Putamen (tissue), 1 donor: ENCODE measurements at places on chromosomes 12 and 14.

GRCh38 chr14:100147181-100147631 lies 12.2 kb downstream of the DEGS2 start:
- DNase-seq = no peak

- DNase-seq = no peak
These were observed 46.0 kb upstream of the BMP4 start for GRCh38 chr14:54002653-54003052.

- DNase-seq = no peak
These were observed 17.3 kb downstream of the BAZ1A start for GRCh38 chr14:34857689-34858449.

DNA sequence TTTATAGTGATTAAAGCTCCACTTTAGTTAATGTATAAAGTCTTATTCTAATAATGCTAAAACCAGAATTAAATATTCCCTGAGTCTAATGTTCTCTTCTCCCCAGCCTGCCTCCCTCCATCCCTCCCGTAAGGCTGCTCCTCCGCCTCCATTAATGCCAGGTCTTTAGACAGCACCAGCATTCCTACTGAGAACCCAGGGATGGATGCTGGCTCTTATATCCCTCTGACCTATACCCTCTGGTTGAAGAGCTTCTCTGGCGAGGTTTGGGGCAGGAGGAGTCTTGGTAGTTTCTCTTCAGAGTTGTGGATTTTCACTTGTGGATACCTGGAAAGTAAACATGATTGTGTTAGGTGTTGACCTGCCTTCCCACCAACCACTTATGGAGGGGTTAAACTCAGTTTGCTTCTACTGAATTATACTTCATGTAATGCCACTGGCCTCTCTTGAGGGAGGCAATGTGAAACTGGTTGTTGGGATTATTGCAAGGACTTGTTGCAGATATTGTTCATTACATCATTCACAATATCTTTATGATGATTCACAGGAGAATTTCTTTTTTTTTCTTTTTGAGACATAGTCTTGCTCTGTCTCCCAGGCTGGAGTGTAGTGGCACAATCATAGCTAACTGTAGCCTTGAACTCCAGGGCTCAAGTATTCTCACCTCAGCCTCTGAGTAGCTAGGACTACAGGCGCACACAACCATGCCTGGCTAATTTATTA lies 11.1 kb upstream of the SMAGP start:
- no peak for DNase-seq

DNA sequence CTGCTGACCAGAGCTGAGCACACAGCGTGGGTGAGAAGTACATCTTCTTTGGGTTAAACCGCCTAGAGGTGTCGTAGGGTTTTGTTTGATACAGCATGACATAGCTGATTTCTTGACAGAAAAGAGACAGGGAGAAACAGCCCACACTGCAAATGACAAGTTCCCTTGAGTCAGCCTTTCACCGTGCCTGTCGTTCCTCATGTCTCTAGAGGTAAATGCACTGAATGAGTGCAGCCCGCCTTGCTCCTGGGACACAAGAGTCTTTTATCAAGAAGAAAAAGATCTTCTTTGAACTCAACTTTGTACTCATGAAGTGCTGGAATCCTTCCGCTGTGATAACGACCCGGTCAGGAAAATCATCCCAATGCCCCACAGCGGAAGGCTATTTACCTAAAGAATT lies 77.6 kb downstream of the TMEM132D start:
- DNase-seq = peak; percentile 67

DNA sequence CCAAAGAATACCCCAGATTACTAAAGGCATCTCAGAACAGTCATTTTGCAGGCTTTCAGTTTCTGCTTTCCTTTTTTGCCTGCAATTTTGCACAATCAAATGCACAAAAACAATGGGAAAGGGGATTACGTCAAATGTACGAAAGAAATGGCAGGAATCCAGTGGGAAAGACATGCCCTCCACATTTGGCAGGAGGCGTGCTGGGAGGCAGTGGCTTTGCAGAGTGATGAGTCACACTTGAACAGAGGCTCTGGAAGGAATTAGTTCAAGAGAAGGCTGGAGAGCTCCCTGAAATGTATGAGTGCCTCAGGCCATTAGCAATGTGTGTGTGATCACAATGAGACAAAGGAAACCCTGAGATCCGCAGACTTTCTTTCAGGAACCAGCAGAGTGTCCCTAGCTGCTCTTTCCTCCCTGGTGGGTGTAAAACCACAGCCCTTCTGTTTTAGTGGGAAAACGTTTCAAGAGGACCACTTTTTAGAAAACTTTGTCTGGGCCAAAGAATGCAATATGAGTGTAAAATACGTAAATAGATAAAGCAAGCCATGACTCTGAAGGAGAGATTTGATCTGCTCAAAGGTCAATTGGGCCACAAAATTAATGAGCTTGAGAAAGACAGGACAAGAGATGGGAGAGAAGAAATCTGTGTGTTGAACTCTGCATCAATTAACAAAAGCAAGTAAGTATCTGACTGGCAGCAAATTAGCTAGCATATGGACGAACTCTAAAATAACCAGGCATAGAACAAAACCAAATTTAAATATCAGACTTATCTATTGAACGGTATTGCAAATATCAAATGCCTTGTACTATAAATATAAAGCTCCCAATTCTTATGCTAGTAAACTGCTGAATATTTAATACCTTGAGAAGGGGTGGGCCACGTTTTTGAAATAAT lies 155.4 kb upstream of the PDE3A start:
- DNase-seq = peak; percentile 78

DNA sequence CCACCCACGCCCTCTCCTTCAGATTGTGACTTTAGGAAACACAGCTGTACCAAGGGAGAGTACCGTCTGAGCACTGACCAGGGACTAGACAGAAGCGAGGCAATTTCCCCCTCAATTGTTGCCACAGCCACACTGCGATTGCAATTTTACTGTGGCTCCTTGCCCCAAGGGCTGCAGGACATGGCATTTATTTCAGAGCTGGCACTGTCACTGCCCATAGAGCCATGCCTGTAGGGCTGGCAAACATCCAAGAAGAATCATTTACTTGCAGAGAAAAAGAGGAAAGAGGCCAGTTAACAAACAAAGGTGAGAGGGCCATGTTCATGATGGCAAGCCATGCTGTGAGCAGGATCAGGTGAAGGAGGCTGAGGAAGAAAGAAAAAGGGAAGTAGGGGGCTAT lies 129.6 kb downstream of the EMP1 start:
- no peak for DNase-seq

- DNase-seq = no peak
These were observed 1084.8 kb upstream of the ATXN7L3B start for GRCh38 chr12:73452672-73453469.

- DNase-seq = no peak
These were observed 148.1 kb downstream of the SYT1 start for GRCh38 chr12:79012636-79013035.

DNA sequence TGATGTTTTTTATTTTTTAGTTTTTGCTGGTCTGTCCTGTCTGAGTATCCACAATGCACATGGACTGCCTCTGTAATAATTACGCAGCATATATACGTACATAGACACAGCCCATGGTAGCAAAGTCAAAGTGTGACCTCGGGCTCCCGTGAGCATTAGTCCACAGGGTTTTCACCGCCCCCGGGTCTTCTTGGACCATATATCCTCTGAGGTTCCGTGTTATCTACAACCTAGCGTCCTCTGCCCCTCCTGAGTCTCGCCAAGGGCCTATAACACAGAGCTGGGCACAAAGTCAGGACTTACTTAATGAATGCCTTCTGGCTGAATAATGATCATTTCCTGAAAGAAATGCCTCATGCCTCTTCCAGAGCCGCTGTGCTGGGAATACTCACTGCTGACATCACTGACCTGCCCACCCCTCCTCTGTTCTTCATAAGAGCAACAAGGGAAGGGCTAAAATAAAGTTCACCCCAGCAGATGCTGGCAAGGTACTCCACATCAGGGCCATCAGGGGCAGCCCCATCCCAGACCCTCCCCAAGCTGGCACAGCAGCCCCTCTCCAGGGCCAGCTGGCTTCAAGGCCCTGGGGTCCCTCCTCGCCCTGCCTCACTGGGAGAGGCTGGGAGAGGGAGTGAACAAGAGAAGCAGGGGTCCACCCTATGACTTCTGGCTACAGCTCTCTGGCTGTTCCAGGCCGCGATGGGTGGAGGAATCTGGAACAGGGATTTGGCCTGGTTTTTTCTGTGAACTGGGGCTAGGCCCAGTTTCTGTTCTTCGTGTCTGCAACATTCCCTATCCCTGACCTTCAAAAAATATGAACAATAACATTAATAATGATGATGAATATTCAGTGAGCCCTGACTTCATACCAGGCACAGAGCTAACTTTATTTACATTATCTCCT lies 7.9 kb downstream of the HDAC7 start:
- DNase-seq = no peak

DNA sequence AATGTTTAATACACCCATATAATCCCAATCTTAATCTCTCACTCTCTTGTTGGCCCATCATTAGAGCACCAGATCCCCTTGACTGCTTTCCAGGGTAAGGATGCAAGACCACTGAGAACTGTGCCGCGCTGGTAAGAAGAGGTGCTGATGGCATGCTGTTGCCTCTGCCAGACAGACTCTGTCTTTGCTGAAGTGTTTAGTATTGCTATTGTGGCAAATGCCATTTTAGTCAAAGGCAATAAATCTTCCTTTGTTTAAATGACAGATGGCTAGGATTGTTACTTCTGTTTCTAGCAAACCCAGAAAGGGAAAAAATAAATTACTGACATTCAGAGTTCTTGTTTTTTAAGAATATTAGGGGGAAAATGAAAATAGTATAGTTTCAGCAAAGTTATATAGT lies 152.3 kb downstream of the MON2 start:
- DNase-seq = no peak

DNA sequence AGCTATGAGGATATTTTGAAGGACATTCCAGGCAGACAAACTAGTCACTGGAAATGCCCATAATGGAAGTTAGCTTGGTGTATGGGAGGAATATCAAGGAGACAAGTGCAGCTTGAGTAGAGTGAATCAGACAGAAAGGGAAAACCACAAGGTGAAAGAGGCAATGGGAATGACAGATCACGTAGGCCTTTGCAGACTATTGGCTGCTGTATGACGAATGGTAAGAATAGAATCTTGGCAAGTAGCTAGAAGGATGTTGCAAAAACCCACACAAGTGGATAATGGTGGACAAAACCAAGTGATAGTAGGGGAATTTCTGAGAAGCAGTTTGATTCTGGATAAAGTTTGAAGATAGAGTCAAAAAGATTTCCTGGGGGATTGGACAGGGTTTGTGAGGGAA lies 196.9 kb upstream of the NOVA1 start:
- DNase-seq = no peak

- no peak for DNase-seq
These were observed 43.5 kb downstream of the LRTM2 start for GRCh38 chr12:1863823-1864222.

- DNase-seq = no peak
These were observed 378.5 kb downstream of the ADGRD1 start for GRCh38 chr12:131332224-131332623.

GRCh38 chr14:23028799-23029198 lies 5.9 kb downstream of the PSMB5 start:
- DNase-seq = no peak

DNA sequence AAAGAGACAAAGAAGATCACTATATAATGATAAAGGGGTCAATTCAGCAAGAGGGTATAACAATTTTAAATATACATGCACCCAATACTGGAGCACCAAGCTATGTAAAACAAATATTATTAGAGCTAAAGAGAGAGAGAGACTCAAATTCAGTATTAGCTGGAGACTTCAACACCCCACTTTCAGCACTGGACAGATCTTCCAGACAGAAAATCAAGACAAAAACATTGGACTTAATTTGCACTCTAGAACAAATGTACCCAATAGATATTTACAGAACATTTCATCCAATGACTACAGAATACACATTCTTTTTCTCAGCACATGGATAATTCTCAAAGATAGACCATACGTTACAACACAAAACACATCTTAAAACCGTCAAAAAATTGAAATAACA lies 81.0 kb downstream of the KLHL28 start:
- no peak for DNase-seq

- DNase-seq = no peak
These were observed 50.6 kb downstream of the HELB start for GRCh38 chr12:66352899-66353298.

DNA sequence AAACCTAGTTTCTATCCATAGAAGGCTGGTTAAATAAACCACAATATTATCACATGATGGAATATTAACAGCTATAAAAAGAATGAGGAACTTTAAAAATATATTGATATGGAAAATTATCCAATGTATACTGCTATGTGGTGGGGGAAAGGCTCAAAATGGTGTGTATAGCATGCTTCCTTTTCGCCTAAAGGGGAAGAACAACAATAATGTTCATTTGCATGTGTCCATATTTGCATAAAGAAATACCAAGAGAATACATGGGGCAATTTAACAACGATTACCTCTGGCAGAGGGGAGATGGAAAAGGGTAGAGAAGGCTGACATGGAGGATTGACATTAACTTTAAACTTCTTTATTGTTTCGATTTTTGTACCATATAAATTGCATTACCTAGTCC lies 121.3 kb upstream of the PARP11 start:
- DNase-seq = no peak

- no peak for DNase-seq
These were observed 121.4 kb downstream of the SYNE2 start for GRCh38 chr14:63974176-63974575.

- no peak for DNase-seq
These were observed 460.4 kb upstream of the RGS6 start for GRCh38 chr14:71471634-71472355.

- no peak for DNase-seq
These were observed 19.1 kb downstream of the SIX1 start for GRCh38 chr14:60630129-60630528.

- DNase-seq = no peak
These were observed 156.1 kb upstream of the FSCB start for GRCh38 chr14:44663136-44663535.

DNA sequence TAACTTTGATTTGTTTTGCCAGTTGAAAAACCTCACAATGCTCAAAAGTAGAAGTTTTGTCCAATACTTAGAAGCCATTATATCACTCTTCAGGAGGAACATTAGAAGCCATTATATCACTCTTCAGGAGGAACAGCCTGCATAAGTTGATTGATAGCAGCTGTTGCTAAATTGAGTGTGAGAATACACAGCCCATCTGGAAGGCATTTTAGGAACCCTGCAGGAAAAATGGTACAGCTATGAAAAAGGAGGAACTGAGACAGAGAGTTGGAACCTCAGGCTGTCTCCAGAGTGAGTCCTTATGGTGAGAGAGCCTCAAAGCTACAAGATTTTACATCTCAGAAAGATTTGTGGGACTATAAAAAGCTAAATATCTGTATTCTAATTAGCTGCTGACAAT lies 207.0 kb downstream of the MYRFL start:
- DNase-seq = no peak

- DNase-seq = no peak
These were observed 259.6 kb downstream of the CCER1 start for GRCh38 chr12:90695415-90695814.

GRCh38 chr14:31937730-31938346 lies 139.3 kb upstream of the ARHGAP5 start:
- DNase-seq = peak; percentile 49
